ENCODE measurements at places on chromosomes 1 and 21.

- DNase-seq, result no peak
These were observed 3.9 kb upstream of the COL18A1 start for GRCh38 chr21:45401054-45401518.

DNA sequence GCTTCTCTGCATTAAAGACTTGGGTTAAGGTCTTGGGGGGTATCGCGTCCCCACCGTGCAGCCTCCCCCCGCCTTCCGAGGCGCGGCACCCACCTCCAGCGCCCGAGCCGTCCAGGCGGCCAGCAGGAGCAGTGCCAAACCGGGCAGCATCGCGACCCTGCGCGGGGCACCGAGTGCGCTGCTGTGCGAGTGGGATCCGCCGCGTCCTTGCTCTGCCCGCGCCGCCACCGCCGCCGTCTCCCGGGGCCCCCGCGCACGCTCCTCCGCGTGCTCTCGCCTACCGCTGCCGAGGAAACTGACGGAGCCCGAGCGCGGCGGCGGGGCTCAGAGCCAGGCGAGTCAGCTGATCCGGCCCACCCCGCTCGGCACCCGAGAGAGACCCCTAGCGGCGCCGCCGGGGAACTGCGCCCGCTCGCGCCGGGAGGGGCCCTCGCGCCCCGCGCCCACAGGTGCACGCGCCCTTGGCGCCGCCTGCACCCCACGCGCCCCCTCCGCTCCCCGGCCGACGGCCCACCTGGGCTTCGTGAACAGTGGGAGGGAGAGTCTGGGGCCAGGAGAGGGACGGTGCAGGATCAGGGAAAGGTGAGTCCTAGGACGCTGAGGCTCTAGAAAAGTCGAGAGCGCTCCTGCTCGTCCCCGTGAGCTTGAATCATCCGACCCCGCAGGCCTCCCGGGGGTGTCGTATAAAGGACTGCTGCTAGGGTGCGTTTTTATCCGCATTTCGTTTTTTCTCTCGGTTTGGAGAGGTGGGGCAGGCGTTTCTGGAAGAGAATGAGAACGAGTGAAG, at the start of gene APP:
Gene APP, minus strand, starts transcription at position 300 of the 787 bp plus-strand sequence. Its CDS starts 150 bp downstream, at position 150.
- DNase-seq, result peak; percentile 88

DNA sequence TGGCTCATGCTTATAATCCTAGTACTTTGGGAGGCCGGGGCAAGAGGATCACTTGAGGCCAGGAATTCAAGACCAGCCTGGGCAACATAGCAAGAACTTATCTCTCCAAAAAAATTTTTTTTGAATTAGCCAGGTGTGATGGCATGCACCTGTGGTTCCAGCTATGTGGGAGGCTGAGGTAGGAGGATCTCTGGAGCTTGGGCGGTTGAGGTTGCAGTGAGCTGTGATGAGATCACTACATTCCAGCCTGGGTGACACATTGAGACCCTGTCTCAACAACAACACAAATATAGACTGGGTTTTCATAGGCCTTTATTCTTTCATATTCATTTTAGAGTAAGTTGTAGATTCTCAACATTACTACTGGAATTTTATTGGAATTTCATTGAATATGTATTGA, 12.8 kb downstream of the MED18 start:
- peak; percentile 41 for DNase-seq

GRCh38 chr21:25054689-25055088, 552.6 kb downstream of the MRPL39 start:
- DNase-seq, result no peak

GRCh38 chr1:1085171-1085841, 11.2 kb upstream of the RNF223 start:
- DNase-seq, result no peak

GRCh38 chr1:244085891-244086290, 34.8 kb downstream of the ZBTB18 start:
- no peak for DNase-seq

DNA sequence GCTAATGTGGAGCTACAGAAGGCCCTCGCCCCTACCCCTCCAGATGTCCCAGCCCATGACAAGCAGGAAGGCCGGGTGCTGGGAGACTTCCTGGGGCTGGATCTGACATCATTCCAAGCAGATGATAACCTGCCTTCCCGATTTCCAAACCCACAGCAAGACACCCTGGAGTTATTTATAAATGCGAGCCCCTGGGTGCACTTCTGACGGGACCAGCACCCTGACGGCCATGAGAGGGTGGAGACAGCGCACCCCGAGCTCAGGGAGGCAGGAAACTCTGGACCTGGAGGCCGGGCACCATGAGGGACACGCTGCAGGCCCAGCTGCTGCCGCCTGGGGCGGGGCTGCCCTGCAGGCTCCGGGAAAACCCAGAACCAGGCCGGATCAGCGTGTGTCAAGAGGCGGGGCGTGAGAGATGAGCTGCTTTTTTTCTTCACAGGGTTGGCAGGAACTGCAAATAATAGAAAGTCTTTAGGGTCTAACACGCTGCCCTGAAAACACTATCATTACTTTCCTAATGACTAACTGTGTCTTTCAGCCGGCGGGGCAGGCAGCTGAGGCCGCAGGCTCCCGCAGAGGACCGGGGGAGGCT, 2.5 kb upstream of the PCBP3 start:
- no peak for DNase-seq

GRCh38 chr1:112325504-112325903, 70.5 kb upstream of the CTTNBP2NL start:
- no peak for DNase-seq

- no peak for DNase-seq
These were observed 1.2 kb upstream of the LELP1 start for GRCh38 chr1:153202006-153202405.

- DNase-seq, result no peak
These were observed 633.2 kb upstream of the NEGR1 start for GRCh38 chr1:72915581-72915980.

- DNase-seq, result no peak
These were observed 2.9 kb downstream of the ZDHHC18 start for GRCh38 chr1:26829184-26829911.

DNA sequence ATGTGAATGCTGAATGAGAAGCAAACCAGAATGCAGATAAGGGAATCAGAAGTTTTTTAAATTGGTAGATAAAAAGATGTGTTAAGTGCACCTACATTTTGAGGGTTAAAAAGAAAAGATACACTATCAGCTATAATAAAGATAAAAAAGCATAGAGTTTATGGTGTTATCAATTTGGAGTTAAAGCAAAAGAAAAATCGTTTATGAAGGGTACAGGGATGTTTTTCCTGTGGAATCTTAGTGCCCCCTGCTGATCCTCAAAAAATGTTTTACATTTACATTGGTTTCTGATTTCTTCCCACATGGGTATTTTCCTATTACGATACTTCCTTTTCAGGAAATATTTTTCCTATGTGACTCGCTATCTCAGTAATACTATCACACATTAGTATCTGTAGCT, 293.5 kb downstream of the MRPL39 start:
- DNase-seq, result no peak

- no peak for DNase-seq
These were observed 58.1 kb upstream of the TMEM51 start for GRCh38 chr1:15095496-15095875.

GRCh38 chr1:232127190-232127589, 500.6 kb downstream of the DISC1 start:
- no peak for DNase-seq

DNA sequence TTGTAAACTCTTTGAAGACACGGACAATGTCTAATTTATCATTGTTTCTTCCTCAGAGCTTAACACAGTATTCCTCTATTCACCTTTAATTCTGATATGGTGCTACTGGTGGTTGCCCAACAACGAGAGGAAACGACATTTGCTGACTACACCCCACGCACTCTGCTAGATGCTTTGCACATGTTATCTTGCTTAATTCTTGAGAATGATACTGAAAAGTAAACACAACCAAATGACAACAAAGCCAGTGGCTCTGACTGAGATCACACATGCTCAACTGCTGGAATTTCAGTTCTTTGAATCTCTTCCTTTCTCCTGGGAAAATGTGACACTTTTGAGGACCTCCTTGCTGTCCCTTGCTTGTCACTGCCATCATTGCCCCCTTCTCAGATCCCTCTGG, 37.2 kb upstream of the DDAH1 start:
- DNase-seq, result no peak

DNA sequence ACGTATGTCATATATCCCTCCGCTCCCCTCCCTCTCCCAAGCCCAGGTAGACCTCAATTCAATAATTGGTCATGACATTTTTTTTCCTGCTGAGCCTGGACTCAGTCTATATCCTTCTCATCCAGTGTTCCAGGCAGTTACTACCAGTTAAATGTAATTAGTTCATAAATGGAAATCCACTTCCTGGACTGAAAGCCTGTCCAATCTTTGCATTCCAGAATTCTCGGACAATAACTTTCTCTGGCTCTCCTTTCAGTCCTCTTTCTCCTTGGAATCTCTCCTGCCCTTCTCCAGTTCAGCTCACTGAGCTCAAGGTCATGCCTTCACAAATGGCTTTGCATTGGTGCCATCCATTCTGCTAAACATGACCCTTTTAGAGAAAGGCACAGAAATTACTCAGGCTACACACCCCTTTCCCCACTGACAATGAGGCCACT, 34.8 kb downstream of the VWA5B1 start:
- no peak for DNase-seq

DNA sequence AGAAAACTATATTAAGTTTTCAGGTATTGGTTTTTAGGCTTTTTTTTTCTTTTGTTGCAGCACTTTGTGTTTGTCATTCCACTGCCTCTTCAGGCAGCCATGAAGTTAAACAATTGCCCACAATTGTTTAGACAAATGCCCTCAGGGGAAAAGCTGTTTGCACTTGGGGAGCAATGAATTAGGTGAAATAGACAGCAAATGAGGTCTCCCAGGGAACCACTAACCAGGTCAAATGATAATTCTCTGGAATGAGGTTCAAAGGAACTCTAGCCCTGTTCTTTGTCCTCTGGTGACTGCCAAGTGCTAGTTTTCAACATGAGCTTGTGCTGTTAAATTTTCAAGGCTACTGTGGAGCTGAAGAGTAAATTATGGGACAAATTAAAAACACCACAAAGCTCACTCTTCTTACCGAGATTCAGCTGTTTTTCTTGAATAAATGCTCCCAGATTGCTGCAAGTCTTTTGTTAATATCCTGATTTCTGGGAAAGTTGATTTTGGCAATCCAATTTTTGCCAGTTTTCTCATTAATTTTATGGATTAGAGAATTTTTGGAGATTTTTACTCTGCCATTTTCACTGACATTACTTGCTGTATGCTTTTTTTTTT, 15.1 kb upstream of the MAB21L3 start:
- no peak for DNase-seq

GRCh38 chr1:42334240-42335049, 590 bp downstream of the FOXJ3 start:
- DNase-seq, result peak; percentile 40

All from Calu3 (cell line).